ENCODE measurements at places on chromosomes 2 and 18. TPM values are rescaled to one million over a fixed set of nuclear protein-coding genes. Genes with fewer than 3 reads are reported as not detected.

GRCh38 chr2:158414538-158414937 lies 42.0 kb downstream of the CCDC148 start:
- DNase-seq: no peak

GRCh38 chr18:23805898-23806297 lies 116.6 kb downstream of the LAMA3 start:
- DNase-seq: peak; percentile 14

DNA sequence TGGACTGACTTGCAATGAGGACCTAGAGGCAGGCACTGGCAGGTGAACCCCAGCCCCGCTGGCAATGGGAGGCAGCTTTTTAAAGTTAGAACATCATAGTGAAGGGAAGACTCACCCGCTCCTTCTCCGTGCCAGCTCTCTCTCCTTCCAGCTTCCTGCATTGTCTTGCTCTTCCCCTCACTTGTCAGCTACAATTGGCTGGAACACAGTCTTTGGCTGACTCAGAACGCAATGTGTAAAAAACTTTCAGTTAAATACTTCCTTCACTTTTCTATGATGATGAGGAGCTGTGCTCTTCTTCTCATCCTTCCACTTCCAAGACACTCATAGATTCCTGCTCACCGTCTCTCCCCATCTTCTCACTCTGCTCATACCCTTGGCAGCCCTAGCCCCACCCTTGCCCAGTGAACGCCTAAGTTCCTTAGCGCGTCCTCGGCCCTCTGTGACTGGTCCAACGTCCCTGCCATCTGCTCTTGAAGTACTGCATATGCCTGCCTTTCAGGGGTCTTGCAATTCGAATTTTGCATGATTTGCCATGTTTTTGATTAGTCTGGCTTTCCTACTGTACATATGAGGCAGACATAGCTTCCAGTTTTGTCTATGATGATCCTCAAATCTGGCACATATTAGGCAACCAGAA lies 118.0 kb upstream of the TMEM200C start:
- DNase-seq: no peak

GRCh38 chr2:172460780-172461201 lies 33.4 kb downstream of the ITGA6 start:
- peak; percentile 53 for DNase-seq

DNA sequence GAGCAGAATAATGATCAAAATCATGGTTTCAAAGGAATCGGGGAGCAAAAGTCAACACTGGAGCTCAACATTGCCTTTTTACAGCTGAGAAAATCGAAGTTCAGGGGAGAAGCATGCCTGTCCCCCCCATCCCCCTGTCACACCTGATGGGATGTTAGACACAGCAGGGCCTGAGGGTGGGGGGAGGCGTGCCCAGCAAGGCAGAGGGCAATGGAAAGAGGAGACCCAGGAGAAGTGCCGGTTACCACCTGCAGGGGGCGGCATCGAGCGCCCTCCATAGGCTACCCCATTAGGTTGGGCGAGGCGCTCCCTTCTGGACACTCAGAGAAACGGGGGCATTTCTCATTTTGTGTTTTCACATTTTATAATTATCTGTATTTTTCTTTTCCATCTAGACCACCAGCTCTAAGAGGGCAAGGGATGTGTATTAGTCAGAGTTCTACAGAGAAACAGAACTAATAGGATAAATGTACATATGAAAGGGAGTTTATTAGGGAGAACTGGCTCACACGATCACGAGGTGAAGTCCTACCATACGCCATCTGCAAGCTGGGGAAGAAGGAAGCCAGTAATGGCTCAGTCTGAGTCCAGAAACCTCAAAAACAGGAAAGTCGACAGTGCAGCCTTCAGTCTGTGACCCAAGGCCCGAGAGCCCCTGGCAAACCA lies 271.3 kb downstream of the LRATD1 start:
- DNase-seq: no peak

GRCh38 chr2:72134408-72134996 lies 13.2 kb downstream of the CYP26B1 start:
- DNase-seq: no peak

DNA sequence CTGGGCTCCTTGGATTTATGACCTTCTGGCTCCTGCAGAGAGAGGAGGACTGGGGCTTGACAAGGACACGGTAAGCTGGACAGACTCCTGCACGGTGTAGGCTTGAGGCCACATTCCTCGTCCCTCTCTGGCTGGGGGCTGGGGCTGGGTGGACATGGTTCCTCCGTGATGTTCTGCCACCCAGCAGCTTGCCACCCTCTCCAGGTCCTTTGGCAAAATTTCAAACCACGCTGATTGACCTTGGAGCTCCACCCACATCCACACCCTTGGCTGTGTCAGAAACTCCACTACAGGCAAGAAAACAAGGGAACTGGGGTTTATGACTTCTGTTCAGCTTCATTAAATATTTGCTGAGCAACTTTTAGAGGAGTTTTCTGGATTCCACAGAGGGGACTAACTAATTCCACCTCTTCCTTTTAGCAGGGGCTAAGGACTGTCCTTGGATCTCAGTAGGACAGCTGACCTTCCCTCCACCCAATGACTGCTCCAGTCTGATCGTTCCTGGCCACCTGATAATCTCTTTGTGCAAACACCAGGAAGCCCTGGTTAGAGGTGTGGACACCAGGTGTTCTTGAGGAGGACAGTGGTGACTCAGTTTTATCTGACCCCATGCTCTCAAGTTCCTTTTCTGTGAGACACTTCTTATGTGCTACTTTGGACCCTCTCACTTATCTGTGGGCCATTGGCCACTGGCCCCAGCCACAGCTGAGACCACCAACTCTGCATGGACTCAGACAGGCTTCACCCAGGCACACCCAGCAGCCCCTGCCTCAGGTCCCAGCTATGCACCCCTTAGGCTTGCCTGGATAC lies 29.3 kb downstream of the GPR55 start:
- no peak for DNase-seq

DNA sequence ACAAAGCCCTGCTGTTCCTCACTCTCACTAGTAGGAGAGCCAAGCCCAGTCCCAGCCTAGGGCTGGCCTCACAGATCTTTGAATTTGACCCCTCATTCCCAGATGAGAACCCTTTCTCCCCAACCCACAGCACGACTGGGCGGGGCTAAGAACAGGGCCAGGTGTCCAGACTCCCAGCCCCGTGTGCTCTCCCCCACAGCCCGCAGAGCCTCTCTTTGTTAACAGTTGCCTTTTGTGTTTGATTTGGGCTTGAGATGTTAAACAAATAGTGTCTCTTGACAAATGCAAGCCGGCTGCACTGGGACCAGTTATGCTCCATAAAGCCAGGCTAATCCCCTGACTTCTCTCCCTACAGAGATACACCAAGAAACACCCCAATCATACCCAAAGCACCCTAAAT lies 4.7 kb upstream of the KCNK3 start:
- DNase-seq: no peak

- DNase-seq: no peak
Measured at GRCh38 chr18:59263661-59264060, 9.6 kb downstream of the RAX start.

- no peak for DNase-seq
Measured at GRCh38 chr2:172226244-172227061, 123.8 kb upstream of the DLX2 start.

DNA sequence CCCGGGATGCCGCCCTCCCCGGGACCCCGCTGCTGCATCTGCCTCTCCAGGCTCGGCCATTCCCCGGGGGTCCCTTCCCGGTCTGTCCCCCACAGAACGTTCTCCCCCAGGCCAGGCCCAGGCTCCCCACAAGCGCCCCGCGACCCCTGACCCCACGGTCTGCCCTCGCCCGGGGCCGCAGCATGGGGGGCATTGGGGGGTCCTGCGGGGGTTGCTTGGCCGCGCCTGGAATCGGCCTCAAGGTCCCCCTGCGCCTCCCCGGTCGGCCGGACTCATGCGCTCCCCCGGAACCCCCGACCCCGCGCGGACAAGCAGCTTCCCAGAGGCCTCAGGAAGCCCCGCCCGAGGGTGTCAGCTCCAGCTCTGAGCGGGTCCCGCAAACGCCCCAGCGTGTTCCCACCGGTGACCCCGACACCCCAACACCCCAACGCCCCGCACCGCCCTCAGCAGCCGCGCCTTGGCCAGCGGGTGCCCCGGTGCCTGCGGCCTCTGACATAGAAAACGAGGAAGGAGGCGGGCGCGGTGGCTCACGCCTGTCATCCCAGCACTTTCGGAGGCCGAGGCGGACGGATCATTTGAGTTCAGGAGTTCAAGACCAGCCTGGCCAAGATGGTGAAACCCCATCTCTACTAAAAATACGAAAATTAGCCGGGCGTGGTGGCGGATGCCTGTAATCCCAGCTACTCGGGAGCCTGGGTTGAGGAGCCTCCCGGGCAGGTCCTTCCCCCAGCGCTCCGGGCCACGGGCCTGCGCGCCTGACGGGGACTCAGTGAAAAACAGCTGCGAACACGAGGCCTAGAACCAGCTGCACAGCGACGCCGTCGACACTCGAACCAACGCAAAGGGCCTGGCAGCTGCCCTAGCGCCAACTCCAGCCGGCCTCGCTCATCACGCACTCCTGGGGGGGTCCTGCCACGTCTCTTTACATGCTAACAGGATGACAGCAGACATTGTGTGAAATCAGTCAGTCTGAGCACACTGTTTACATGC lies 61.8 kb upstream of the CTDP1 start:
- DNase-seq: no peak

DNA sequence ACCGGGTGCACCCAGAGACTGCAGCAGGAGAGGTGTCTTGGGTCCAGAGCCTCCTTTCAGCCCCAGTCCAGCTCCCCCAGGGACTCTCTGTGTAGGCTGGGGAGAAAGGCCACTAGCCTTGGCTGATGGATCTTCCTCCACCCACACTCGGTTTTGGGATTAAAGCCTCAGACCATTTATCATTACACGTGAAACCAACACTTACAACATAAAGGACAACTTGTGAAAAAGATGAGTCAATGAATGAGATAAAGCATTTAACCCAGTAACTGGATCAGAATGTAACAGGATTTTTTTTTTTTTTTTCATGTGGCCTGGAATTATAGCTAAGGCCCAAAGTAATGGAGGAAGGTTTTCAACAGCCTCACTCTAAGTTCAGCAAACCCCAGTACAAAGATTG lies 32.1 kb downstream of the NAT8 start:
- no peak for DNase-seq

DNA sequence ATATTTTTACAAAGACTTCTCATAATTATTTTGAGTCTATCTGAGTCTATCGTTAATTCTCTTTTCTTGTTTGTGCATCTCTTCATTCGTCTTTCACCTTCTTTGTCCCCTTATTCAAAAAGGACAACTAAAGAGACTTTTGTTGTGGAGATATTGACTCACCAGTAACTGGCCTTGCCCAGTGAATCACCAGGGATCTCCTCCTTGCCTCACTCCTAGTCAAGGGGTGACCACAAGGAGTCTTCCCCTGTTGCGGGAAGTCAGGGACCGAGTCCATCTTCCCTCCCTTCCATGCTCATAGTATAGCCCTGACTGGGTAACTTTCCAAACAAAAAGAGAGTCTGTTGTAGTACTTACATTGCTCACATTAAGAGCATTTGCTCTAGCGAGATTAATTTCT lies 158.9 kb downstream of the NEB start:
- no peak for DNase-seq

DNA sequence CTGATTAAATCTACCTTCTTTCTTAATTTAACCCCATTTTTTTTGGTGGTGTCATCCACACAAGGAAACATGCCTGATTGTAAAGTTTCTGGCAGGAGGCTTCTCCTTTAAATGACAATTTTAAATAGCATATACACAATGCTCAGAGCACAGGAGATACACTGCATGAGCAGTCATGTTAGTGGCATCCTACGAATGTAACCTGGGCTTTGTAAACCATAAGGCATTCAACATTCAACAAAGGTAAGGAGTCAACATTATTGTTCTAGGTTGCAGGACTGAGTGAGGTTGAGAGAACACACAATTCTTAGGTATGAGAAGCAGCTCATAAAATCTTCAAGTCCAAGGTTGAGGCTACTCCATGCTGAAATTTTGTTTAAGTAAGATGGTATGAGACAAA lies 266.6 kb upstream of the SIX2 start:
- DNase-seq: no peak

DNA sequence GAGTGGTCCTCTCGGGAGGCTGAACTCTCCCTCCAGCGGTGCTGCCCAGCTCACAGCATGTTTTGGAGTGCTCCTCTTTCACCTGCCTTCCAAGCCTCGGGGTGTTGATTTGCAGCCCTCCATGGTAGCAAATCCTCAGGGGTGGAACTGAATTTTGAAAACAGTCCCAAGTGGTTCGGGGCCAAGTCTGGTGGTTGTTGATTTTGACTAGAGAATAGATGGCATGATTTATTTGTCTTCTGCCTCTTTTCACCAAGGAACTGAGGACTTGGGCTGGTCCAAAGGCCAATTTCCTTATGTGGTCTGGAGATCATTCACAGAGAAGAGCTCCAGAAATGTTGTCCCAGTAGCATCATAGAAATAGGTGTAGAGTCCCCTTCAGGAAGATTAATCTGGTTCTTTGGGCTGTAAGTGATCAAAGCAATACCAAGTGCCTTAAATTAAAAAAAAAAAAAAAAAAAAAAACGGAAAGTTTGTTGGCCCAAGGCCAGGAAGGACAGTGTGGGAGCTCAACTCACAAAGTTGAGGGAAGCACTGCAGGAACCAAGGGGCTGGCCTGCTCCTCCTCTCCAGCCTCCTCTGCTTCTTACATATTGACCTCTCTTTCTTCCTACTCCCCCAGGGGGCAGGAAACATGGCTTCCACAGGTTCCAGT lies 2.5 kb upstream of the DES start:
- DNase-seq: no peak

DNA sequence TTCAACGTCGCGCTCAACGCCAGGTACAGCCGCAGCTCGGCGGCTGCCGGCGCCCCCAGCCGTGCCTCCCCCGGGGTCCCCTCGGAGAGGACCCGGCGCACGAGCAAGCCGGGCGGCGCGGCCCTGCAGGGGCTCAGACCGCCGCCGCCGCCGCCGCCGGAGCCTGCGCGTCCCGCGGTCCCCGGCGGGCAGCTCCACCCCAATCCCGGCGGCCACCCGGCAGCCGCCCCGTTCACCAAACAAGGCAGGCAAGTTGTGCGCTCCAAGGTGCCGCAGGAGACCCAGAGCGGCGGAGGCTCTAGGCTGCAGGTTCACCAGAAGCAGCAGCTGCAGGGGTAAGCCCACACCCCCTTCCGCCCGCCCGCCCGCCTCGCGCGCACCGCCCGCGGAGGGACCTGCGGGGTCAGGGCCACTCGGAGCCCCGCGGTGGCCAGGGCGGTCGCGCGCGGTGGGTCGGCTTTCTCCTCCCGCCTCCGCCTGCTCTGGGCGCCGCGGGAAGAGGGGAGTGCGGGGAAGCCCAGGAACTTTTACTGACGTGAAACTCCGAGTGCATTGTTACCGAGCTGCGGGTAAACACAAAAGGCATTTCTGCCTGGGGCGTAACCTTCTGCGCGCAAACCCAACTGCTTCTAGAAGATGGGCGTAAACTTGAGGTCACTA lies 861 bp downstream of the LTBP1 start:
- peak; percentile 55 for DNase-seq

CELF4 gene
- not detected for total RNA-seq

FBXO36 gene
- total RNA-seq: 3.9 TPM

CCDC141 gene
- total RNA-seq: under 0.01 TPM

PAIP2B gene
- under 0.01 TPM for total RNA-seq

RAB6C gene
- total RNA-seq: under 0.01 TPM

SPATA3 gene
- not detected for total RNA-seq

ALLC gene
- total RNA-seq: not detected

FEV gene
- not detected for total RNA-seq

All from fibroblast of villous mesenchyme (primary cell).